ENCODE measurements at places on chromosomes 1 and 21. TPM values are rescaled to one million over a fixed set of nuclear protein-coding genes. Genes with fewer than 3 reads are reported as not detected.

Gene AMY1B
- total RNA-seq: not detected

Gene WLS
- 68.0 TPM for total RNA-seq

Gene PADI3
- 7.1 TPM for total RNA-seq

GRCh38 chr1:193115629-193116227, 6.1 kb upstream of the CDC73 start:
- H3K4me3 ChIP-seq: no peak overlapping the region
- peak overlapping the region; percentile 80 for H3K27ac ChIP-seq
- no peaks in the 10 kb centered on the region for H3K27me3 ChIP-seq
- H3K36me3 ChIP-seq: no peaks in the 10 kb centered on the region
- DNase-seq: no peak
- H3K4me1 ChIP-seq: no peaks in the 10 kb centered on the region

DNA sequence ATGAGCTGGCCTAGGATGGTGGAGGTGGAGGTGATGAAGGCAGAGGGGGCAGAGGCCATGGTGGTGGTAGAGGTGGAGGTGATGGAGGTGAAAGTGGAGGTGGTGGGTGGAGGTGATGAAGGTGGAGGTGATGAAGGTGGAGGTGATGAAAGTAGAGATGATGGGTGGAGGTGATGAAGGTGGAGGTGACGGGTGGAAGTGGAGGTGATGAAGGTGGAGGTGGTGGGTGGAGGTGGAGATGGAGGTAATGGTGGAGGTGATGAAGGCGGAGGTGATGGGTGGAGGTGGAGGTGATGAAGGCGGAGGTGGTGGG, 19.7 kb upstream of the NPHP4 start:
- no peaks in the 10 kb centered on the region for H3K27me3 ChIP-seq
- no peak overlapping the region for H3K27ac ChIP-seq
- no peak for DNase-seq
- no peaks in the 10 kb centered on the region for H3K36me3 ChIP-seq

DNA sequence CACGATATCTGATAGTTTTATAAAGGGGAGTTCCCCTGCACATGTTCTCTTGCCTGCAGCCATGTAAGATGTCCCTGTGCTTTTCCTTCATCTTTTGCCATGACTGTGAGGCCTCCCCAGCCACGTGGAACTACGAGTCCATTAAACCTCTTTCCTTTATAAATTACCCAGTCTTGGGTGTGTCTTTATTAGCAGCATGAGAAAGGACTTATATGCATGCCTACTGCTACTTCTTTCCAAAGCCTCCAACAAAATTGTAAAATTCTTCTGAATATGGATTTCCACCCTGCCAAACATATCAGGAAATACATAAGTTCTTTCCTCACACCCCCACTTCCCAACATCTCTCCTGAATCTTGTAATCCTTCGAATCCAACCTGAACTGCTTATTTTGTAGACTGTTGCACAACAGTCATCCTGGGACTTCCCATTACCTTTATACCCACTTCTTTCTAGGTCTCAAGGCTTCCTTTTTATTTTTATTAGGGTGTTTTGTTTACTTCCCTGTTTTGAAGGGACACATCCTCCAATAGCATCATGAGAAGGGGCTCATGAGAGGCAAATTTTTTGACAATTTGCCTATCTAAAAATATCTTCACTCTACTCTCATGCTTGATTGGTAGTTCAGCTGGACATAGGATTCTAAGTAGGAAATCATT, 67.5 kb upstream of the MUTYH start:
- no peaks in the 10 kb centered on the region for H3K36me3 ChIP-seq
- H3K27me3 ChIP-seq: no peaks in the 10 kb centered on the region
- H3K4me3 ChIP-seq: no peak overlapping the region
- no peak for DNase-seq
- H3K27ac ChIP-seq: no peak overlapping the region

DNA sequence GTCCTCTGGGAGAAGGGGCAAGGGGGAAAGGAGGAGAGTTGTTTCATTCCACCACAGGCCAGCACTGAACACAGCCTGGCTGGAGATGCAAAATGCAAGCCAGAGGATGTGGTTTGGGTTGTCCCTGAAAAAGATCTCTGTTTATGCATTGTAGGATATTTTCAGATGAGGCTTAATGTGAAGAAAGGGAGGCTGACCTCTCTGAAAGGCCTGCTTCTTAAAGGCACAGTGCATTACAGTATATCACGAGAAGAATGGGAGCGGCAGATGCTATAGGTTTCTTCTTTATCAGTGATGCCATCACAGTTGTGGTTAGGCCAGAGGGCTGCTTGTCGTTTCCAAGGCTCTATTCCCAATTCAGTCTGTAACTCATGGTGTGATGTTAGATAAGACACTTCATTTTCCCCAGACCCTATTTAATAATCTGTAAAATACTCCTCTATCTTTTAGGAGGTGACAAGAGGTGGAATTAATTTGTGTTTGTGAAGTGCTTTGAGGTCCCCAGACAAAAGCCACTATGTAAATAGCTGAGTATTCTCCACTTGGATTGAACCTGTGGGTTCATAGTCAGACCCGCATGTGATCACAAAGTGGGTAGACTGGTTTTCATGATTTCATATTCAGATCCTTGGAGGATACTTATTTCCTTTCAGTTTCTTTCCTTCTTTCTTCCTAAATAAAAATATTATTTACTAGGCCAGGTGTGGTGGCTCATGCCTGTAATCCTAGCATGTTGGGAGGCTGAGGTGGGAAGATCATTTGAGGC, 76.5 kb upstream of the WDR26 start:
- DNase-seq: no peak
- H3K36me3 ChIP-seq: no peaks in the 10 kb centered on the region
- H3K27ac ChIP-seq: no peak overlapping the region
- H3K4me3 ChIP-seq: no peak overlapping the region
- peaks cover 52% of the 10 kb centered on the region for H3K4me1 ChIP-seq

- no peaks in the 10 kb centered on the region for H3K27me3 ChIP-seq
- no peak for DNase-seq
- H3K36me3 ChIP-seq: no peaks in the 10 kb centered on the region
- no peaks in the 10 kb centered on the region for H3K4me1 ChIP-seq
- no peak overlapping the region for H3K4me3 ChIP-seq
- no peak overlapping the region for H3K27ac ChIP-seq
Measured at GRCh38 chr1:193654951-193655735, 468.7 kb upstream of the B3GALT2 start.

DNA sequence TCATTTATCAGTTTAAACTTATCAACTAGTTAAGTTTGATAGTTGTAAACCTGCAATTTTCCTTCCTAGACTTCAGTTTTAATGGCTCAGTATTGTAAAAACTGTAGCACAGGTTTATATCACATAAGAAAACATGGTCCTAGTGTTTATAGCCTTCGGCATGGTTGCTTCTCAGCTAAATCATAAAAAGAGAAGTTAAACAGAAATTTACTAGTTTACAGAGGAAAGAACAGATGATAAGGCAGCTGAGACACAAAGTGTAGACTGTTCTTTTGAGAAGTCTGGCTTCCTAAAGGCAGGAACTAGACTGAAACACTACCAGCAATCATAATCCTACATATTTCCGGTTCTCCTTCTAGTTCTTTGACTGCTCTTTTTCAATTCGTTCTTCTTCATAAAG, 39.8 kb downstream of the WNT2B start:
- H3K27ac ChIP-seq: no peak overlapping the region
- DNase-seq: no peak
- peaks cover 12% of the 10 kb centered on the region for H3K4me1 ChIP-seq

DNA sequence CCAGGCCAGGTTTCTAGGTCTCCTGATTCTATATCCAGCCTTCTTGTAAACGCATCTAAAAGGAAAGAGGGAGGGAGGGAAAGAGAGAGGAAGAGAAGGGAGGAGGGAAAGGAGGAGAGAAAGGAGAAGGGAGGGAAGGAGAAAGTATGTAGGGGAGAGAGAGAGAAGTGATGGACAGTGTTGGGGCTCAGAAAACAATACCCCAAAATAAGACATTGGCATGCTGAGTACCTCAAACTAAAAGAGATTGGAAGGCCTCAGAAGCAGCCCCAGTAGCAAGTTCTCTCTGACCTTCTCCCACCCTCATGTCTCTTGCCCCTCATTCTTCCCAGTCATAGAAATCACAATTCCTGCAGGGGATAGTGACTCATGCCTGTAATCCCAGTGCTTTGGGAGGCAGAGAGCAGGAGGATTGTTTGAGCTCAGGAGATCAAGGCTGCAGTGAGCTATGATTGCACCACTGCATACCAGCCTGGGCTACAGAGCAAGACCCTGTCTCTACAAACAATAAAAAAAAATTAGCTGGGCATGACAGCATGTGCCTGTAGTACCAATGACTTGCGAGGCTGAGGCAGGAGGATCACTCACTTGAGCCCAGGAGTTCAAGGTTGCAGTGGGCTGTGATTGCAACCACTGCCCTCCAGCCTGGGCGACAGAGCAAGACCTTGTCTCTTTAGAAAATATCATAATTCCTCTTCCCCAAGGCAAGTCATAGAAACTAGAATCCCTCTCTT, 51.2 kb downstream of the DNTTIP2 start:
- no peak overlapping the region for H3K4me3 ChIP-seq
- no peaks in the 10 kb centered on the region for H3K27me3 ChIP-seq
- H3K27ac ChIP-seq: no peak overlapping the region
- no peaks in the 10 kb centered on the region for H3K36me3 ChIP-seq
- DNase-seq: no peak

GRCh38 chr1:215394084-215394991, 172.8 kb upstream of the KCTD3 start:
- H3K4me1 ChIP-seq: no peaks in the 10 kb centered on the region
- DNase-seq: no peak
- H3K27me3 ChIP-seq: no peaks in the 10 kb centered on the region
- no peak overlapping the region for H3K27ac ChIP-seq

DNA sequence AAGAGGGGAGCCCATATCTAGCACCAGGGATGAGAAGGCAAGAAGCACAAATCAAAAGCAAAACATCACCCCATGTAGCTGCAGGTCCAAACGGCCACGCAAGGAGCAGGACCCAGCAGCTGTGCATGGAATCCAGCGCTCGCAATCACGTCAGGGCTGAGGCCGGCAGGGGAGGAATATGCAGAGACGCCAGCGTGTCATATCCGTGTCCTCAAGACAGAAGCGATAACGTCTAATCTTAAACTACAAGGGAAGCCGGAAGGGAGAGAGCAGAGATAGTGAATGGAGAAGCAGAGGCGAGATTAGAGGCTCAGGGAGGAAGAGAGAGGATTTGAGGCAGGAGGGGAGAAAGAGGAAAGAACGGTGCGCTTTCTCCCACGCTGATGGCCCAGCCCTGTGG, 39.1 kb downstream of the FBXO2 start:
- no peaks in the 10 kb centered on the region for H3K27me3 ChIP-seq
- DNase-seq: no peak
- no peak overlapping the region for H3K27ac ChIP-seq
- no peaks in the 10 kb centered on the region for H3K36me3 ChIP-seq
- H3K4me3 ChIP-seq: no peak overlapping the region
